Activated T-cell treated with anti-CD3 and anti-CD28 coated beads for 24 hours (primary cell): ENCODE measurements at places on chromosomes 3 and 15.

- no peak for DNase-seq
Measured at GRCh38 chr15:55606214-55606613, 18.1 kb upstream of the PYGO1 start.

DNA sequence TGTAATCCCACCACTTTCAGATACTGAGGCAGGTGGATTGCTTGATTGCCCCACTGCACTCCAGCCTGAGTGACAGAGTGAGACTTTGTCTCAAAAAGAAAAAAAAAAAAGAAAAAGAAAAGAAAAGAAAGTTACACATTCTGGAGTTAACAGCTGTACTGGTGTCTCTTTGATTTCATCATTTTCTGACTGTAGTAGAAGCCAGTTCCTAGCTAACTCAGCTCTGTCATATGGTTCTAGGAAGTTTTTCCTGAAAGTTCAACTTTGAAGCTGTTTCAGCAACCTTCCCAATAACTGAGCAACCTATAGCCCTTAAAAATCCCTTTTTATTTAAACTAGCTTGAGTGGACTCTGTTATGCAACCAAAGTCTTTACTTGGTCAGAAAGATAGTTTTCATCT is 104.6 kb upstream of the STRIT1 start:
- no peak for DNase-seq

GRCh38 chr15:59260090-59260489 is 53.4 kb downstream of the LDHAL6B start:
- no peak for DNase-seq

DNA sequence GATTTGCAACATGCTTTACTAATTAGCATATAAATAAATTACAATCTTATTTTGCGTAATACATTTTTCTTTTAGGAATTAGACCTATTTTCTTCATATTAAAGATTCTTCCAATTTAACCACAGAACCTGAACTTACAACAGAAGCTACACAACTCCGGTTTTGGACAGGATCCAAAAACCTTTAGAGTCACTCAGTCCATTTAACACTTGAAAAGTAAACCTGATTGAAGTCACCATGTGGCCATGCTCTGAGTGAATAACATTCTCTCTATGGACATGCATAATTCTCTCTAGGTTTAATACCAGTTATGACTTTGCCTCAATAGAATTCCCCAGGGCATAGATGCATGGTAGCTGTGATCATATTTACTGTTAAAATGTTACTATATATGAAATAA is 751.0 kb downstream of the VGLL3 start:
- DNase-seq = no peak

DNA sequence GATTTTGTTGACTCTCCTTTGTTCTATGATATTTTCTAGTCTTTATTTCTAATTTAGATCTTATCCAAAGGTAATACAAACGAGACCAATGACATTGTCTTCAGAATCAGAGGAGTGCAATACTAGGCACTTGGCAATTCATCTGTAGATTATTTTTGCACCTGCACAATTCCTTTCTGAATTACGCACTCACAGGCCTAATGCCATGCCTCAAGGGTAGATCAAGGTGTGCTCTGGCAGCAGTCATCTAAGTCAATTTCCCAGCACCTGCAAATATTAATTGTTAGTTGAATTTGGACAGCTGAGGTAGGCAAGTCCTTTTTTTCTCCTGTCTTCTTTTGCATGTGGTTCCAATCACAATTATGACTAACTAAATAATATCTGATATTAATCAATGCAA is 653.2 kb downstream of the ROBO2 start:
- DNase-seq = no peak

GRCh38 chr3:101932326-101933068 is 83.2 kb downstream of the NFKBIZ start:
- no peak for DNase-seq

DNA sequence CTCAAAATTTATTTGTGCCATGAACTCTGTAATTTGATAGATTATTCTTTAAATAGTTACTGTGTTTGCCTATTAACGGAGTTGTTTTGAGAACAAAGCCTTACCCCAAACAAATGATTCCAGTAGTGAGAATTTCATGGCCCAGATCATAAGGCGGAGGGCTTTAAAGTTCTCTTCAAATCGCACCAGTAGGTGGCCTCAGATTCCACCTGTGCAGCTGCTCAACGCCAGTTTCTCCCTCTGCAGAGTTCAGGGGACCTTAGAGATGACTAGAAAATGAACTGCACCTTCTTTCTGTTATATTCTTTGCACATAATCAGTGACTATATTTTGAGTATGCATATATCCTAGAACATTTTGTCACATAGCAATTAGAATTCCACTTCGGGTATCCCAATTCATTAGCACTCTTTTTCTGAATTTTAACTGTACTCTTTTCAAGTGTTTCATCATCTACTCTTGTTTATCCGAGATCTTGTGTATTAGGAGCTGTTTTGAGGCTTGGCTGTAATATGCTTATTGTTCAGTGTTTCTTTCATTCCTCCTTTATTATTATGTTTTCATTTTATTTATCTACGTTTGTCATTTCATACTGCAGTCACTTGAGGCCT is 232.6 kb upstream of the CHRM5 start:
- no peak for DNase-seq

DNA sequence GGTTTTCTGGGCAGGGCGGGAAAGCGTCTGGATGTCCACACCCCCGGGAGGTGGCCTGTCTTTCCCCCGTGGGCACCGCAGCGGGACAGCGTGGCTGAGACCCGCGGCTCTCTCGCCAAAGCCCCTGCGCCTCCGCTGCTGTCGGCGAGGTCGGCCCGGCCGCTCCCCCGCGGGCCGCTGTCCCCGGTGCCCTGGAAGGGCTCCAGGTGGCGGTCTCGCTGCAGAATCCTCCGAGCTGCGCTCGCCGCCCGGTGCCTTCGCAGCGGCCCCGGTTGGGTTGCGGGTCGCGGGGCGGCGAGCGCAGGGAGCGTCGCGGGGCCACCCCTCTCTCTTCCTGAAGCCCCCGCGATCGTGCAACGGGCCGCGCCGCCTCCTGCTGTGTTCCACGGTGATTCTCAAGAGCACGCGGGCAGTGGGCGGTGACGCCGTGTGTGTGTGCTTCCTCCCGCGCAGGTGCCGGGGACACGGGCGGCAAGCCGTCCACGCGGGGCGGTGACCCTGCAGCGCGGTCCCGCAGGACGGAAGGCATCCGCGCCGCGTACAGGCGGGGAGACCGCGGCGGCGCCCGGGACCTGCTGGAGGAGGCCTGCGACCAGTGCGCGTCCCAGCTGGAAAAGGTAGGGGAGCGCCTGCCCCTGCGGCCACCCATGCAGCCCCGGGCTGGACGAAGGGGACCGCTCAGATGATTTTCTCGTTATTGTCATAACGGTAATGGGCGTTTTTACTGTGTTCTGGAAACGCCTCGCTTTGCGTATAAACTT is 54.4 kb downstream of the LRRK1 start:
- no peak for DNase-seq

DNA sequence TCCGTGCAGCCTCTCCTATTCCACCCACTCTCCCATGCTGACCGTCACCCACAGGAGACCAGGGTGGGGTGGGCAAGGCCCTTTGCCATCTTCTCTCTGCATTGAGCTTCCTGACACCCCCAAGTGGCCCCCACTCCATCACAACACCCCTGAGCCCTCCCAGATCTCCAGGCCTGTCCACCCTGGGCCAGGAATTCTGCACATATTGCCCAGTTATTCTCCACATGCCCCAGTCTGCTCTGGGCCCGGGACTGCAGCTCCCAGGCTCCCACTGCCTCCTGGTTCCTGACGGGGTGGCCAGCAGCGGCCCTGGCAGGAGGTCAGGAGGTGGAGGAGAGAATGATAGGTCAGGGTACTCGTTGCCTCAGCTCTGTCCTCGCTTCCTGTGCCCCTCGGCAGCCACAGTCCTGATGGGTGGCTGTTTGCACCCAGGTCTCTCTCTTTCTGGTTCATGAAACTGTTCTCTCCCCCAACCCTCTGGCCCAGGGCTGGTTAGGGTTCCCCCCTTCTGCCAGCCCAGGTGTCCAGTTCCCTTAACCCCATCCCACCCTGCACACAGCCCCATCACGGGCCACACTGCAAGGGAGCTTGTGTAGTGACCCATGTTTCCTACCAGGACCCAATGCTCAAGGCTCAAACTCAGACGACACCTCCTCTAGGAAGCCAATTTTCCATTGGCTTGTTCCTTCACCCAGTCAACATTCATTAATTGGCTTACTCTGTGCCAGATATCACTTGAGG is 47.3 kb downstream of the IQSEC1 start:
- DNase-seq = no peak

DNA sequence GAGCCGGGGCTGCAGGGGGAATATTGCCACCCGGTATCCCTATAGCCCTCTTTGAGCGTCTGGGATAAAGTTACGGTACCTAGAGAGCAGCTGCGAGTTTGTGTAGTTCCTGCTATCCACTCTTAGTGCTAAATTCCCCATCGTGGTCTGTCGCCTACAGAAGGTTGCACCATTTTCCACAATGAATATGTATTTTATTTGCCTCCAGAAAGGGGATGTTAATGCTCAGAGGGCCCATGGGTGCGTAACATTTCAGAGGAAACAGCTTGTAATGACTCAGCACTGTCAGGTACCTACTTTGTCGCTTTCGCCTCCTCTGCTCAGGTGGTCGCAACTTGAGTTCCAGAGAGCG is 1.1 kb downstream of the SLCO3A1 start:
- DNase-seq = no peak

DNA sequence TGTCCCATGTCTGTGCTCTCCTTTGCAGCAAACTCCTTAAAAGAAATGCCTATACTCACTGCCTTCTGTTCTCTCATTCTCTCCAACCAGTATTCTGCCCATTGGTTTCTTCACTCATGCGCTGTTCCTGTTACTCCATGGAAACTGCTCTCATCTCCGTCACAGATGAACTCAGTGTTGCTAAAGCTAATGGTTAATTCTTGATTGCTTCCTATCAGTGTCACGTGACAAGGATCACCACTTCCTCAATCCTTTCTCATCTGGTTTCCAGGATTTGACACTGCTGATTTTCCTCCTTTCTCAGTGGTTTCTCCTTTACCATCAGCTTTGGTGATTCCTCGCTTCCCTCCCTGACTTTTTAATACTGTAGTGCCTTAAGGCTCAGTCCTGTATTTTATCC is 2.6 kb downstream of the DPH3 start:
- DNase-seq = no peak

DNA sequence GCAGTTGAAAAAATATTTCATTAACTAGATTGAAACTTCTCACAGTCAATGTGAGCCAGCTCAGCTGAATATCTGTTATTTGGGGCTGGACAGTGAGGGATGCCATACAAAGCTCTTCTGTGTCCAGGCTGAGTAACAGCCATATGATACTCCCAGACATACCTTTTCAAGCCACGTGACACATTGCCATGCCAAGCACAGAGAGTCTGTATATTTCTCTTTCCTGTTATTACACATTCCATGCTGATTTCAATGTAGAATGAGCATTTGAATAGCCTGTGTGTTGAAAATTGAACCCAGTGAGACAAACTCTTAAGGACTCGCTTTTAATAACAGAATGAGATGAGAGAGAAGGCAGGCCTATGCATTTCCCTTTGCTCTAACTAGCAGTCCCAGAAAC is 334.7 kb upstream of the RASGRP1 start:
- DNase-seq = no peak

GRCh38 chr15:52326756-52327155 is 31.2 kb upstream of the MYO5C start:
- DNase-seq = no peak

DNA sequence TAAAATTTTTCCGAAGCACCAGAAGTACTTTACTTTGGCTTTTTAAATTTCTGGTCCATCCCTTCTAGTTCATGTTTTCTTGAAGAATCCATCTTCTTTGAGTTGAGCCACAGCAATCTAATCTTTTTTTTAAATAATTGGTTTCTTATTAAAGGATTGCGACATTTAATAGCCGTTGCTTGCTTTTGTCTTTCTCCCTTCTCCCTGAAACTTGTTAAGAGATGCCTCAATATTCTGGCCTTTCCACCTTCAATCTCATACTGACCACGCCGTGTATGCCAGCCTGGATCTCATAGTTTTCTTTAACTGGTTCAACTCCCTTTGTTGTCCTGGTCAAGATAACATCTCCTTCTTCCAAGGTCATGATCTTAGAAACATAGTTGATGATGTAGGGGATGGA is 18.4 kb upstream of the RPLP1 start:
- no peak for DNase-seq

GRCh38 chr3:104764496-104764895 is 602.2 kb upstream of the ALCAM start:
- DNase-seq = no peak

DNA sequence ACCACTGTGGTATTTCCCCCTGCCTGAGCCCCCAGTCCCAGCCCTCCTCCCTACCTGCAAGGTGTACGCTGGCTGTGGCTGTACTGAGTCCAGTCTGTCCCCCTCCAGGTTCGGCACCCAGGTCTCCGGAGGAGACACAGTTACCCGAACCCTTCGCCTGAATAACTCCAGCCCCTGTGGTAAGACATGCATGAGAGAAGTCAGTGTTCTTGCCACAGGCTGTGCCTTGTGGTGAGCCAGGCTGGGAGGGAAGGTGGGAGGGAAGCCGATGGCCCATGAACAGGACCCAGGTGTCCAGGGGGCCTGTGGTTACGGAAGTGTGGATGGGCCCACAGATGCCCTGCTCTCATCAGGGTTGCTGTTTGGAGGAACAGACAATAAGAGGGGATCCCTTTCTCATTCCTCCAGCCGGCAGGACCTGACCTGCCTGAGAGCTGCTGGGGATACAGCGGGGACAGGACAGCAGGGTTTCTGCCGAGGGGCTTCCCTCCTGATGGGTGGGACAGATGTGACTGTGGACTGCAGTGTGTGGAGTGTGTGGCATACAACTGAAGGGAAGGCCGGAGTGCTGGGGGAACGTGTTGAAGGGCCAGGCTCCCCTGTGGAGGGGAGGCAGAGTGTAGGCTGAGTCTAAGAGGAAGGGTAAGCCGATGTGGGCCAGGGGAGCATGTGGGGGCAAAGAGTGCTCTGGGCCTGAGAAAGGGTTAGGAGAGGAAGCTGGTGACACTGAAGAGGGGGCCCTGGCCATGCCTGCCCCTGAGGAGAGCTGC is 21.9 kb downstream of the ACAA1 start:
- DNase-seq = no peak

DNA sequence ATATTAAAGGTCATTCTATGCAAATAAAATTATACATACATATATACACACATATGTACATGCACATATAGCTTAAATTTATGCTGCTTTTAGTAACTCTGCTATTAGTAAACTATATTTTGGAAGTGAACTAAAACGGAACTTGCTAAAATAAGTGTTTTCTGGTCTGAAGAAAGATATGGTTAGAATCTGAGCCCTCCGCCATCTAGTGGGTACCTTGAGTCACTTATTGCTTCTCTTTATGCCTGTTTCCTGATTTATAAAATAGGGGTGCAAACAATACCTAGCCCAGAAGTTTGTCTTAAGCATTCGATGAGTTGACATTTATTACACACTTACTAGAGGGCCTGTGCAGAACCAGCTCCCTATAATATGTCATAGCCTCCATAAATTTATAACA is 255.7 kb downstream of the CNTN6 start:
- DNase-seq = no peak
